T-helper 2 cell treated with Interferon-gamma antibody and Interleukin-4, amounts not matched to agents 100 ng/mL and 5 ng/mL, for 36 hours (primary cell): ENCODE measurements at places on chromosomes 16 and 17. TPM values are rescaled to one million over a fixed set of nuclear protein-coding genes. Genes with fewer than 3 reads are reported as not detected.

Gene KRTAP2-1
- not detected in 2 replicates for total RNA-seq

Gene NT5M
- total RNA-seq, result 6.0 and 6.6 TPM in 2 replicates

Gene C16orf95
- total RNA-seq, result 8.6 and 9.6 TPM in 2 replicates

Gene CFDP1
- 36.3 and 38.1 TPM in 2 replicates for total RNA-seq

Gene KCNJ18
- not detected in 2 replicates for total RNA-seq

Gene ENPP7
- not detected in 2 replicates for total RNA-seq

Gene CFAP119
- 2.3 and 4.4 TPM in 2 replicates for total RNA-seq

Gene SMG1
- total RNA-seq, result 143 and 146 TPM in 2 replicates

Gene CCR7
- total RNA-seq, result 111 and 113 TPM in 2 replicates

Gene NPIPB2
- 13.4 and 17.1 TPM in 2 replicates for total RNA-seq

Gene TPSD1
- not detected in 2 replicates for total RNA-seq

Gene RASL10B
- 0.16 and 0.27 TPM in 2 replicates for total RNA-seq

Gene DPEP3
- 0.14 TPM in 1 of 2 replicates, not detected in the other for total RNA-seq

Gene HSPB9
- not detected in 2 replicates for total RNA-seq

Gene SEBOX
- not detected in 2 replicates for total RNA-seq

Gene TBC1D3K
- total RNA-seq, result not detected in 2 replicates

Gene CCL8
- not detected in 2 replicates for total RNA-seq

Gene MRTFB
- 15.8 and 21.1 TPM in 2 replicates for total RNA-seq

Gene GAS2L2
- not detected in 2 replicates for total RNA-seq

Gene CDR2L
- total RNA-seq, result 0.64 and 0.73 TPM in 2 replicates

Gene NPB
- 0.11 and 0.48 TPM in 2 replicates for total RNA-seq

Gene SOX8
- total RNA-seq, result 0.11 TPM in 1 of 2 replicates, not detected in the other

Gene SHISA6
- not detected in 2 replicates for total RNA-seq

Gene RTN4RL1
- 0.61 and 0.64 TPM in 2 replicates for total RNA-seq

Gene CLCN7
- 51.9 and 53.9 TPM in 2 replicates for total RNA-seq

Gene SULT1A2
- 0.30 and 0.45 TPM in 2 replicates for total RNA-seq

Gene CTRB1
- not detected in 2 replicates for total RNA-seq

Gene SYT17
- total RNA-seq, result not detected in 2 replicates

Gene MEIOC
- 0.20 and 0.61 TPM in 2 replicates for total RNA-seq

Gene CLDN7
- total RNA-seq, result 0.32 and 0.39 TPM in 2 replicates

Gene KRT27
- not detected in 2 replicates for total RNA-seq

Gene ARL5C
- not detected in 2 replicates for total RNA-seq

Gene SNAI3
- total RNA-seq, result 7.2 and 8.1 TPM in 2 replicates

Gene MRC2
- 0.70 and 0.73 TPM in 2 replicates for total RNA-seq

Gene SMCR8
- total RNA-seq, result 25.5 and 25.6 TPM in 2 replicates

Gene PDILT
- not detected in 2 replicates for total RNA-seq

Gene KRT9
- not detected in 2 replicates for total RNA-seq

Gene RCVRN
- total RNA-seq, result not detected in 2 replicates
